ENCODE measurements at places on chromosomes 5 and 9. TPM values are rescaled to one million over a fixed set of nuclear protein-coding genes. Genes with fewer than 3 reads are reported as not detected.
A peak's percentile ranks its signal among the peaks of the same experiment; 100 is the strongest.

FAM163B gene
- not detected for total RNA-seq

AK8 gene
- 1.5 TPM for total RNA-seq

C1QTNF3 gene
- 5.9 TPM for total RNA-seq

CXCL14 gene
- 247 TPM for total RNA-seq

PCDHGA10 gene
- total RNA-seq, result 11.5 TPM

TAF11L4 gene
- not detected for total RNA-seq

NME5 gene
- total RNA-seq, result 1.7 TPM

GDNF gene
- total RNA-seq, result 0.19 TPM

BRINP1 gene
- total RNA-seq, result not detected

GARIN3 gene
- not detected for total RNA-seq

HDAC3 gene
- 79.2 TPM for total RNA-seq

TXNDC8 gene
- total RNA-seq, result not detected

DMRTA1 gene
- total RNA-seq, result 0.32 TPM

PCDHA10 gene
- total RNA-seq, result 0.42 TPM

MYMK gene
- total RNA-seq, result not detected

SARDH gene
- total RNA-seq, result 0.32 TPM

MARVELD2 gene
- 27.3 TPM for total RNA-seq

FAM81B gene
- total RNA-seq, result not detected

ANKRD18B gene
- total RNA-seq, result 9.5 TPM

COL27A1 gene
- 20.1 TPM for total RNA-seq

ELAVL2 gene
- 0.53 TPM for total RNA-seq

DNA sequence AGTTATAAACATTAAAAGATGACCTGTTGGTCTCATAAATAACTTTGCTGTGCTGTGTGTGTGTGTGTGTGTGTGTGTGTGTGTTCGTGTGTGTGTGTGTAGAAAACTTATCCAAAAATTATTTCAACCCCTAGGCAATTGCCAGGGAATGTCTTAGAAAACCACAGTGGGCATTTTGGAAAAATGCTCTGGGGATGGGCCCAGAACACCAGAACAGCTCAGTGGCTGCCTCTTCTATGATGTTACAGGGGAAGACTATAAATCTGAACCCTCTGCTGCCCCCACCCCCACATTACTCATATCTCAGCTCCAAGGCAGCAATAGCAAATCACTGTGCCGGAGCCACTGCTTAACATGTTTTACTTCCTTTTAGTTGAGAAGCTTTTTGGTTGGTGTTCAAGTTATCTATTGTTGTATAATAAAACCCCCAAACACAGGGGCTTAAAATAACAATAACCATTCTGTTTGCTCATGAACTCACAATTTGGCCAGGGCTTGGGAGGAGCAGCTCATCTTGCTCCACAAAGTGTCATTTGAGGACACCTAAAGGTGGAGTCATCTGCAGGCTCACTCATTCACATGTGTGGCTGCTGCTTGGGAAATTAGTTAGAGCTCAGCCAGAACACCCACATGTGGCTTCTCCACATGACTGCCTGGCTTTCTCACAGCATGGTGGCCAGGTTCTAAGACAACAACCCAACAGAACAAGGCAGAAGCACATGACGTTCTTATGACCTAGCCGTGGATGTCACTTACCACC lies 40.4 kb downstream of the ACTBL2 start:
- DNase-seq, result no peak

GRCh38 chr5:131379723-131380122 lies 115.9 kb downstream of the CDC42SE2 start:
- DNase-seq, result no peak

GRCh38 chr9:134643222-134643671 lies 1.6 kb downstream of the COL5A1 start:
- DNase-seq, result no peak

- no peak for DNase-seq
These were observed 60.2 kb downstream of the CRB2 start for GRCh38 chr9:123416176-123416575.

GRCh38 chr9:91126761-91127445 lies 234.8 kb downstream of the AUH start:
- DNase-seq, result no peak

- DNase-seq, result no peak
These were observed 27.1 kb downstream of the CDH9 start for GRCh38 chr5:27011274-27011673.

GRCh38 chr9:131237931-131238401 lies 38.3 kb downstream of the FAM78A start:
- no peak for DNase-seq

DNA sequence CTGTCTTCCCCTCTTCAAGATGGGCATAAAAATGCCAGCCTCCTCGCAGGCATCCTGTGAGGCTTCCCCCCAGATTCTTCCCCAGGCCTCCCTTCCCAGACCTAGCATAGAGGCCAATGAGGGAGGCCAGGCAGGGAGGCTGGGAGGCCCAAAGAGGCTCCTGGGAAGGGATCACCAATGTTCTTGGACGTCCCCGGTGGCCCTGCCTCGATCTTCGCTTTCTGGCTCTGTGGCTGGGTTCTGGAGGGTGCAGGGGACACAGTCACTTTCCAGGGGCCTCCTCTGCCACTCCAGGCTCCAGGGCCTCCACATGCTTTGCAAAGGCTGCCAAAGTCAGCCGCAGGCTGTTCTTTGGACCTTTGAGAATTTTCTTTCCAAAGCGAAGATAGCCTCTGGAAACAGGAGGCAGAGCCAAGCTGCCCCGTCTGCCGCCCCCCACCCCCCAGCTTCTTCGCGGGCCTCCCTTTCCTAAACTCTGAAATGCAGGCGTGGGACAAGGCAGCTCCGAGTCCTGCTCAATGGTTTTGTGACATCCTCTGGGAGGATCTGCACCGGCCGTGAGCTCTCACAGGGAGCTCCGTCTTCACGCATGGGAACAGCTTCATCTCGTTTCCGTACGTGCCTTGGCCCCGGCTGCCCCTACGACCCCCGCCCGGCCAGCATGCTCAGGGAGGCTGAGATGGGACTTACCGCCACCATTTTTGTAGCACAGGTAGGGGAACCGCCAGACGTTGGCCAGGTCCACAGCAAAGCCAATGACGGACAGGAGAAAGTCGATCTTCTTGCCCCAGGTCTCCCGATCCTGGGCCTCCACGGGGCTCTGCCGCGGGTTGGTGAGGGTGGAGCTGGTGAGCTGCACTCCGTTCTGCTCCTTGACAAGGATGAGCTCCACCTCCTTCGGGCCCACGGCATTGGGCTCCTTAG lies 2.8 kb downstream of the SLC6A3 start:
- peak; percentile 56 for DNase-seq

DNA sequence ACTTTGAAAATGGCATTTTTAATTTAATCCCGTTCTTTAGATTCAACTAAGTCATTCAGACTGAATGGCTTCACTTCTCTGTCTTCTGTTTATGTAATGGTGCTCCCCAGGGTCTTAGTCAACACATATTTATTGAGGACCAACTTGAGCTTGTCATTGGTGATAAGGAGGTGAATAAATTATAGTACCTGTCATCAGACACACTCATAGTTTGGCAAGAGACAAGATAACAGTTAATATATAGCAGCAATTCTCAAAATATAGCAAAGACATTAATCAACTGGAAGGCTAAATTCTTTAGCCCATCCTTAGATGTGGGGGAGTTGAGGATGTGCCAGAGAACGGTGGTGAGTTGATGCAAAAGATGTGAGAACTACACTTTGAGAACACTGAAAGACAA lies 78.4 kb downstream of the MACIR start:
- DNase-seq, result no peak

DNA sequence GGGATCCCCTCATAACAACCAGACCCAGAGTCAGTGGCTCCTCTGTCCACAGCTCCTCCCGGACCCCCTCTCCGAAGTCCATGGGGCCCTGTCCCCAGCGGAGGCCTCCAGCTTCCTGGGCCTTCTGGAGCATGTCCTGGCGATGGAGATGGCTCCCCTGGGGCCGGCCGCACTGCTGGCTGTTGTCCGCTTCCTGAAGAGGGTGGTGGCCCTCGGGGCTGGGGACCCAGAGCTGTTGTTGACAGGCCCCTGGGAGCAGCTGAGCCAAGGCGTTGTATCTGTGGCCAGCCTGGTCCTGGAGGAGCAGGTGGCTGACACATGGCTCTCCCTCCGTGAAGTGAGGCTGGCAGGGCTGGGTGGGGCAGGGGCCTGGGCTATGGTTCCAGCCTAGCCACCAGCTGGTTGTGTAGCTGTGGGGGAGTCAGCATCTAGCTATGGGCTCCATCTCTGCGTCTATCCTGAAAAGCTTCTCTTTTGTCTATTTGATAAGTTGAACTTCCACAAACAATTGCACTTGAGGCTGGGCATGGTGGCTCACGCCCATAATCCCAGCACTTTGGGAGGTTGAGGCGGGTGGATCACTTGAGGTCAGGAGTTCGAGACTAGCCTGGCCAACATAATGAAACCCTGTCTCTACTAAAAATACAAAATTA lies 4.7 kb downstream of the ADGRD2 start:
- no peak for DNase-seq

DNA sequence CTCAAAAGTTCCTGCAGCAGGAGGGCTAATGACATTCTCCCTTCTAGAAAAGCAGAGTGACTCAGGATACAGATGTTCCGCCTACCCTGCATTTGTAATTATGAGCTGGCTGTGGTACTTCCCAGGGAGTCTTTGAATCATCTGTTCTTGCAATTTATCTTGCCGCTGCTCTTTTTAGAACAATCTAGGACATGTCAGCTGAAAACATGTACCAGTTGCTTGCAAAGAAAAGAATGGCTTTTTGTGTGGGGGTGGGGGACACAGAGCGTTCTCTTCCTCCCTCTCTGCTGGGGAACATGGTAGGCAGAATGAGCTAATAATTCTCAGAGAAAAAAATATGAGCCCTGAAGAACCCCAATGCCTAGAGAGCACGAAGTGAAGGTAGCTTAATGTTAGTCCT lies 51.7 kb upstream of the TUT7 start:
- no peak for DNase-seq

DNA sequence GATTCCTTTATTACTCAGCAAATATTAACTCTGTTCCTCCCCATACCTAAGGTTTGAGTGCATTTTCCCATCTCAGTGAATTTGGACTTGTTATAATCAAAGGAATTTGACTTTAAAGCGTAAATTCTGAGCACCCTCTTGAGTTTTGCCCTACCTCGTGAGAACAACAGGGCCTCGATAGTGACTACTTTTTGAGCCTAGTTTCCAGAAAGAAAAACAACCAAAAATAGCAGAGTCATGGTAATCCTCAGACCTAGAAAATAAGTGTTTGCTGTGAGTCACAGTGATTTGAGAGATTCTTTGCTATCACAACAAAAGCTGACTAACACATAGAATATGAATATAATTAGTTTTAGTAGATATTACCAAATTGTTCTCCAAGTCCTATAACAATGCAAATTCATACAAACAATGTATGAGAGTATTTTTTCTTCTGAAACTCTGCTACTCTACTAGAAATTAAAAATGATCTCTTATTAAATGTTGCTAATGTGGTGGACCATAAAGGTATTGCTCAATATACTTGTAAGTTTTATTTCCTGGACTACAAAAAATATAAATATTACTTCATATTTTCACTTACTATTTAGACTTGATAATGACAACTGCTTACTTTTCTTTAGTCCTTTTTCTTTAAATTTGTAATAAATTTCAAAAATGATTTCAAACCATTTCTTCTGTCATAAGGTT lies 759.7 kb downstream of the BRINP1 start:
- DNase-seq, result no peak

- DNase-seq, result no peak
These were observed 942.4 kb downstream of the CDH12 start for GRCh38 chr5:21910731-21911130.

DNA sequence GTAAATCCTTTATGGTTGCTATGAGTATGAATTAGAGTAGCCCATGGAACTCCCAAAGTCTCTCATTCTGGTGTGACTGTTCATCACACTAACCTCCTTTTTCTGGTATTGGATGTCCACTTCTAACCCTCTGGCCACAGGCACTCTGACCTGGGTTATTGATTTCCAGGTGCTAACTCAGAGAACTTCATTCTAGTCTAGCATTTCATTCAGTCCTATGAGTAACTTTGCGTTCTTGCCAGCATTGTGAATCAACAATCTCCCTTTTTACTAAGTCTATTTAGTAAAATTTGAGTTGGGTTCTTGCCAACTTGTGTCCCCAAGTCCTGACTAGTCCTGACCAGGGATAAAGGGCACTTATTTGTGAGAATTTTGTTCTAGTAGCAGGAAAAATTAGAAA lies 103.5 kb downstream of the SNX18 start:
- DNase-seq, result no peak

DNA sequence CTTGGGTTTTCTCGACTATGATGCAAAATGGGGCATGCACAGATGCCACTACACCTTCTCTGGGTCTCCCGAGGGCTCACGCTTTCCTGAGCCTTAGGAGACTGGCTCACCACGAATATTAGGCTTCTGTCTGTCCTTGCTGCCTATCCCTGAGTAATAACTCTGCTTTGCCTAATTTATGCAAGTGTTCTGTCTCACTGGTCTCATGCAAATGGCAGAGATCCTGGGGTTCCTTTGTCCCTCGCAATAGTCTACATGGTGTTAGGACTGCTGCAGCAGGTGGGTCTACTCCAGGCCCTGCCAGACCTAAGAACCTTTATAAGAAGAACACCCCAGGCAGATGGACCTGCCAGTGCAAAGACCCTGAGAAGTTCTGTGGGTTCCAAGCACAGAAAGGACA lies 72.3 kb upstream of the HRH2 start:
- DNase-seq, result no peak

- no peak for DNase-seq
These were observed 587.0 kb upstream of the GRAMD2B start for GRCh38 chr5:125836256-125836655.

DNA sequence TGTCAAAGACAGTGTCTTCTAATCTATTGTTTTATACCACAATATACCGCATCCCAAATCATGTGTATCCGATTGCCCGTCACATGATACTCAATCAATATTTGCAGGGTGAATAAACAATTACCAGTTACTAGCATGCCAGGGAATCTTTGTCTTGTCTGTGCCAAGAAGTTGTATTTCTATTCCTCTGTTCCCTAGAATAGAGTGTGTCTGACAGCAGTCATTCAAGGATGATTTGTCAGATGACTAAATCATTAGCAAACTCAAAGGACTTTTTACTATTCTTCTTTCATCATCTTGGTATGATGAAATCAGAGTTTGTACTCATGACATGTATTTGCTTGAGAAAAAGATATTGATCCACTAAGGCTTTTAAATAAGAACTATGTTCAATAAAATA lies 348.8 kb downstream of the HTR1A start:
- no peak for DNase-seq

DNA sequence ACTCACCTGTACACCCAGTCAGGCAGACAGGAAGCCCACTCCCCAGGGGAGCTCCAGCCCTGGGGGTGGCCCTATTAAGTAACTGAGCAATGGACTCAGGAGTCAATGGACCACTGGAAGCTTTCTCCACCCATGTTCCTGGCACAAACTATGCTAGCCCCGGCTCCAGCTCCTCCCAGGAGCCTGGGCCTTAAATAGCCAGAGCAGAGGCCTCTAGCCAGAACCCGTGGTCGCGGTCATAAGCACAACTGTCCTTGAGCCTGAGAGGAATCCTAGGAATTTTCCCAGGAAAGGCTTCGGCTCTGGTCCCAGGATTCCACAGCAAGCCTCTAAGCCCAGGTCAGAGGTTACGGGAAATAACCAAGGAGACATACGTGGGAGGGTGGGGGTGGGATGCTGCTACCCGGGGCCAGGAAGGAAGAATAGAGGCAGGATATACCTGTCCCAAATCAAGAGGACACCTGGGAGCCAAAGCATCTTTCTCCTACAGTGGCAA lies 5.5 kb downstream of the SEPTIN8 start:
- DNase-seq, result no peak

GRCh38 chr9:120441426-120442307 lies 138.3 kb downstream of the CDK5RAP2 start:
- no peak for DNase-seq
